ENCODE measurements at places on chromosomes 2 and 18.

DNA sequence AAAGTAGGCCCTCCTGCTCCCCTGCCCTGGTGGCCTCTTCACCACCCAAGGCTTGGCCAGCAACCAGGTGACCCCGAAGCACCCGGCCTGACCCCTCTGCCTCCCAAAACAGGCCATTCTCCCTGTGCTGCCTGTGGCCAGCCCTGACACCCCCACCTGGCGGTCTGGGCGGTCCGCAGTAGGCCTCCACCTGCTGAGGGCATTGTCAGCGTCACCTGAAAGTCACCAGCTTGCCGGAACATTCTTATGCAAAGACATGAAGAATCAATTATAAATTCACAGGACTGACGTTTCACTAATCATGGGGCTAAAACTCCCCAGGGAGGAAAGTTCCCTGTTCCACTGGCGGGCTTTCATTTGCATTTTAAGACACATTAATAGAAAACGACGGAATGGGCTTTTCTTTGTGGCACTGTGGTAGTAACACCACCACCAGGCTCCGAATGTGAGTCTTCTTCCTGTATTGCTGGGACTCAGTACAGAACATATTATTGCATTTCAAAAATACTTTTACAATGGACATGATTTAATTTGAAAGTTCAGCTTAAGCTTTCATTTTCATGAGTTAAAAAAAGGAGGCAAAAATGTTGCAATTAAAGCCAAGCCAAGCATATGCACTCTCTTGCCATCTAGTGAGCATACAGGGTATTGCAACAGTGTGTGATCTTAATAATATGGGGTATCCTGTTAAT, 57.4 kb downstream of the ADI1 start:
- peak; percentile 50 for DNase-seq

- DNase-seq, result no peak
Measured at GRCh38 chr2:124610866-124611265, 585.8 kb downstream of the CNTNAP5 start.

DNA sequence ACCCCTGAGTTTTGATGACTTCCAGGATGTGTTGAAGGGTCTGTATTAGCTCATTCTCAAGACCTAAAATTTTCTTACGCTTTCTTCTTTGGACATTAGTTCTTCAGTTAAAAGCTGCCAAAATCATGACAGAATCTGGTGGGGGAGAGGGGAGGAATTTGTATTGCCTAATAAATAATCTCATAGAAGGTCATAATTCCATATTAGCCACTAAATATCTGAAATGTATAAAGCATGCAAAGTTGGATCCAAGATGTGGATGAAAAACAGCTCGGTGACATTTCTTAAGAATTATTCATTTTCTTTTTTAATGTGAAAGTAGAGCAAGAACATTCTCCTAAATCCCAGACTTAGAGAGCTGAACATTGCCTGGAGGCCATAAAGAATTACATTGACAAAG, 120.1 kb downstream of the MMADHC start:
- no peak for DNase-seq

DNA sequence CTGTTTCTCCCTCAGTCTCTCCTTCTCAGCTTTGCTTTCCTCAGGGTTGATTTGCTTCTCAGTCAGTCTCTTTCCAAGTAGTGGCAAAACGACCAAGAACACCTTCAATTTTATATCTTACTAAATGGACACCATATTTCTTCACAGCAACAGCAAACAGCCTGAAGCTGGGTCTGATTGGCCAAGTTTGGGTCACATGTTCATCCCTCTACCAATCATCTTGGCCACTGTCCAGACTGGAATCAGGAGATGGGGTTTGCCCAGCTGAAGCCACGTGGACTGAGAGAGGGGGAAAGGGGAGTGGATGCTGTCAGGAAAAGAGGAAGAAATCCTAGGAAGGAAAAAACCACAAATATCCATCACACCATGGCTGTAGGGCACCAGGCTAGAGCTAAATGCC, 42.0 kb upstream of the ACMSD start:
- no peak for DNase-seq

GRCh38 chr2:202051499-202052161, 18.0 kb downstream of the FZD7 start:
- no peak for DNase-seq

DNA sequence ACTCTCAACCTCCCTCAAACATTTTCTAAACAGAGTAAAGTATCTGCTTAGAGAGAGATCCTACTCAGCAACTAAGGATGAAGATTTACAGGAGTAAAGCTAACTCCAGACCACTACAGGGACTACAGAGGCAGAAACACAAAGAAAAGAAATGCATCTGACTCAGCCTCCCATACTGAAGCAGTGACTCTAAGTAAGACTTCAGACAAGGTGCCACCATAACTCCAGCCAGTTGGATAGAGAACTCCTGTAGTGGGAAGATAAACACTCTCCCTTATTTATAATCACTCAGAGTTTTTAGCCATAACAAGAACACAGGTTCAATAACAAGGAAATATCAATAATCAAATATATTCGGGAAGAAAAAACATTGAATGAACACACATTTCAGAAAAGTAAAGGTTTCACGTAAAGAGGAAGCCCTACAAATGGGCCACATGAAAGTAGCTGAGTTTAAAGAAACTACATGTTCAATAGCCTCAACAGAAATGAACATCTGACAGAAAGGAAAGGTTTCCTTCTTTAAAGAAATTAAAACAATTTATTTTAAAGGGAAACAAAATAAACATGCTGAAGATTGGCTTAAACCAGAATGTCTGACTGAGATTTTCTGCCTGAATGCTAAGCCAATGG, 519.9 kb downstream of the KCNJ3 start:
- DNase-seq, result no peak

GRCh38 chr2:63590626-63591408, 2.1 kb downstream of the MDH1 start:
- no peak for DNase-seq

DNA sequence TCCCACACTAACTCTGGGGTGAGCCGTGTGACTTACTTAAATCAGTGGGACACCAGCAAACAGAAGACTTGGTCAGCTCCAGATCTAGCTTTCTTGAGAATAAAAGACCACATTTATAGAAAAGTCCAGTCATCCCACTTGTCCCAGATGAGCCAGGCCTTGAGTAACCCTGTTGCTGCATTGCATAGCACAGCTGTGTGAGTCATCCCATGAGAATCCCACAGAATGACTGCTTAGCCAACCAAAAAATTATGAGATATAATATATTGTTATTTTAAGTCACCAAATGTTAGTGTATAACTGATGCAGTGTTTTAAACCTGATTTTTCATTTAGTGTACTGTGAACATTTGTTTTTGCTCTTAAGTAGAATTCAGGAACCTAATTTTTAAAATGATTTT, 94.2 kb upstream of the FSHR start:
- no peak for DNase-seq

DNA sequence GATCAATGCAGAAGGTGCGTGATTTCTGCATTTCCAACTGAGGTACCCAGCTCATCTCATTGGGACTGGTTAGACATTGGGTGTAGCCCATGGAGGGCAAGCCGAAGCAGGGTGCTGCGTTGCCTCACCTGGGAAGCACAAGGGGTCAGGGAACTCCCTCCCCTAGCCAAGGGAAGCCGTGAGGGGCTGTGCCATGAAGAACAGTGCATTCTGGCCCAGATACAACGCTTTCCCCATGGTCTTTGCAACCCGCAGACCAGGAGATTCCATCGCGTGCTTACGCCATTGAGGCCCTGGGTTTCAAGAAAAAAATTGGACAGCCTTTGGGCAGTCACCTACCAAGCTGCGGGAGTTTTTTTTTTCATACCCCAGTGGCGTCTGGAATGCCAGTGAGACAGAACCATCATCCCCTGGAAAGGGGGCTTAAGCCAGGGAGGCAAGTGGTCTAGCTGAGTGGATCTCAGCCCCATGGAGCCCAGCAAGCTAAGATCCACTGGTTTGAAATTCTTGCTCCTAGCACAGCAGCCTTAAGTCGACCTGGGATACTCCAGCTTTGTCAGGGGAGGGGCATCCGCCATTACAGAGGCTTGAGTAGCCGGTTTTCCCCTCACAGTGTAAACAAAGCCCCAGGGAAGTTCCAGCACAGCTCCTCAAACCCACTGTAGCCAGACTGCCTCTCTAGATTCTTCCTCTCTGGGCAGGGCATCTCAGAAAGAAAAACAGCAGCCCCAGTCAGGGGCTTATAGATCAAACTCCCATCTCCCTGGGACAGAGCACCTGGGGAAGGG, 21.7 kb downstream of the TFPI start:
- no peak for DNase-seq
